Islet precursor cell (in vitro differentiated cells): ENCODE measurements at places on chromosomes 12 and 14.

GRCh38 chr14:61355892-61356325, 34.5 kb downstream of the PRKCH start:
- DNase-seq, result peak; percentile 98

DNA sequence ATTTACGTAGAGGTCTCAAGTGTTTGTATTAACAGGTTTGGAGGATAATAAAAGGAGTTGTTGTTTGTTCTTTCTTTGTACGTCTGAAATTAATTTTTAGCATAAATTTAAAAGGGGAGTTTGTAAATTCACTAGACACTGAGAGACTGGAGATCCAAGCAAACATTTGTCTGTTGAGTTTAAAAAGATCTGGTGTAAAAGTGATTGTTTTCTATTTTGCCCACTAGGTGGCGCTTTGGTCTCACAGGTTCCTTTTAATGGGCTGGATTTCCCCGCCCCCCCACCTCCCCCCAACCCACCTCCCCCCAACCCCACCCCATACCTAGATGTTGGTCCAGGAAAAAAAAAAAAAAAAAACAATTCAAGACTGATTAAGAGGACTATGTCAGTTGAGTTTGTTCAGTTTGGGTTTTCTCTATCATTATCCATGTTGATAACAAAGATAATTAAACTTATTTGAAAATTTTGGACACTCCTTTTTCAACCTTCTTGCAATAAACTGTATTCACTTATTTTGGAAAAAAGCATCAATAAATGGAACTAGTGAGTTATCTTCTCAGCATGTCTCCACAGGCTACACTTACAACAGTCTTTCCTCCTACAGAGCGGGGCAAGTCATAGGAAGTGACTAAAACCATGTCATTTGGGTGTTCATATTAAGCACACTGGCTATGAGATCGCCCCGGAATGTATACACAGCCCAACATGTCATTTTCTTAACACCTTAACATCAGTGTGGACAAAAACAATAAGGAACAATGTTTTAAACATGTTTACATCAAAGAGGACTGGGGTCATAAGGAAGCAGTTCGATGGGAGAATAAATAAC, 841.1 kb downstream of the NRXN3 start:
- no peak for DNase-seq

DNA sequence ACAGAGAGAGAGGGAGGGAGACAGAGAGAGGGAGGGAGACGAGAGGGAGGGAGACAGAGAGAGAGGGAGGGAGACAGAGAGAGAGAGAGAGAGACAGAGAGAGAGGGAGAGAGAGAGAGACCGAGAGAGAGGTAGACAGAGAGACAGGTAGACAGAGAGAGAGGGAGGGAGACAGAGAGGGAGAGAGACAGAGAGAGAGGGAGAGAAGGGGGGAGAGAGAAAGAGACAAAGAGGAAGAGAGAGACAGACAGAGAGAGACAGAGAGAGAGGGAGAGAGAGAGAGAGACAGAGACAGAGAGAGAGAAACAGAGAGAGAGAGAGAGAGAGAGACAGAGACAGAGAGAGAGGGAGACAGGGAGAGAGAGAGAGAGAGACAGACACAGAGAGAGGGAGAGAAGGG, 47.8 kb upstream of the GALNT9 start:
- DNase-seq, result no peak

GRCh38 chr12:110849748-110850403, 3.1 kb downstream of the CCDC63 start:
- DNase-seq, result no peak

GRCh38 chr12:1047898-1048660, 57.1 kb downstream of the ERC1 start:
- DNase-seq, result no peak

GRCh38 chr12:113425960-113426453, 3.8 kb downstream of the SDSL start:
- DNase-seq, result no peak

GRCh38 chr14:48384821-48385220, 709.4 kb upstream of the MDGA2 start:
- DNase-seq, result no peak

- DNase-seq, result no peak
Measured at GRCh38 chr12:39574785-39575497, 44.7 kb downstream of the ABCD2 start.

GRCh38 chr12:1914114-1914911, 4.1 kb downstream of the CACNA2D4 start:
- peak; percentile 41 for DNase-seq
